Non-pigmented ciliary epithelial cell (primary cell): ENCODE measurements at places on chromosomes 1 and 21.

GRCh38 chr1:145545055-145545454 is 62.7 kb upstream of the GPR89A start:
- DNase-seq: no peak

GRCh38 chr1:229440851-229441537 is 7.1 kb upstream of the ACTA1 start:
- DNase-seq: peak; percentile 44

GRCh38 chr1:227788271-227789083 is 27.0 kb upstream of the PRSS38 start:
- DNase-seq: no peak

GRCh38 chr1:164764333-164764732 is 205.3 kb downstream of the PBX1 start:
- DNase-seq: no peak

- DNase-seq: no peak
Measured at GRCh38 chr1:24541711-24542346, 14.1 kb upstream of the NCMAP start.

DNA sequence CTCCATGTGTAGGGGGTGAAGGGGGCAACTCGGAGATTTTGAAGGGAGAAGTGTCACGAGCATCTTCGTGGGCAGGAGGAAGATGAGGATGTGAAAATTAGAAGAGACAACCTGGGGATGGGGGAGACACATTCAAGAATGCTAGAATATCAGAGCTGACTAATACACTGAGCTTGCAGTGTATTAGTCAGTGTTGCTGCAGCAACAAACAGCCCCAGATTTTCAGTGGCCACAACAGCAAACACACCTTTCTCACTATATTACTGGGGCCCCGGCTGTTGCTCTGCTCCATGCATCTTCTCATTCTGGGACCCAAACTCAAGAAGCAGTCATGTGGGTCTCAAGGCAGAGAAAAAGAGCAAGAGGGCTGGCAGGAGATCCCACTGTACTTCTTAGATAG is 74.8 kb upstream of the SIM2 start:
- no peak for DNase-seq

DNA sequence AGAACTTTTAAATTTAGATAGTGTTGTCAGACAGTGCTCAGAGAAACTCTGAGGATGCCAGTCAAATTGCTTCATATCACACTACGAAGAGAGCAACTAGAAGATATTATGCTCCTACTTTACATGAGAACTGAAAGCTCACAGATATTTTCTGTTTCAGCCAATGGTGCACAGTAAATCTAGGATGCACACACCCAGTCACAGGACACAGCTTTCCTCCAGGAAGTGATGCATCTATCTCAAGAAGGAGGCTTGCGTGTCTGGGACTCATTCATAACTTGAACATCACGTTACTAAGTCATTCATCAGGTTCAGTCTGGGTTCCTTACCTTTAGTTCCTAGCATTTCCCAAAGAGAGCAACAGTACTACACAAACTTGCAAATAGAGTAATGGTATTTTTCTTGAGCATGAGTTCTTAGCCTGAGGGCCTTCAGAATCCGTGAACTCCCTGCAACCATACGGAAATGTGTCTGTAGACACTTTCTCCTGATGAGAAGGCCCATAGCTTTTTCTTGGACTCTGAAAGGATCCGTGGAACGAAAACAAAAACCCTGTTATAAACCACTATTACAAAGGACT is 12.2 kb downstream of the ZNF697 start:
- DNase-seq: no peak

DNA sequence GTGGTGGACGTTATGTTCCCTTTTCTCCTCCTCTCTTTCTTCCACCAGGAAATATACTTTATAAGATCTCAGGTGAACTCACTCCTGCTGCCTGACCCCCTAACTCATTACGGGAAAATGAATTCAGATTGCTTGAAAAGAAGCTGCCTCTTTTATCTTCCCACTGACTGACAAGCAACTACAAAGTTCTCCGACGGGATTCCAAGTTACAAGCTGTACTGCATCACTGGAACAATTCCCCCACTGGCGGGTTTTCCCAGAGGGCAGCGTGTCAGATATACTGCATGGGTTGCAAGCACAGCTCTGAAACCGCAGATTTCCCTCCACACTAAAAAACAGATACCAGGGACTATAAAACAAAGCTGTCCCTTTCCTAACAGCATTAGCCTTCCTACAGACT is 390.6 kb downstream of the KCTD3 start:
- no peak for DNase-seq

- DNase-seq: peak; percentile 2
Measured at GRCh38 chr1:68600049-68600661, 103.3 kb upstream of the DEPDC1 start.

- DNase-seq: peak; percentile 95
Measured at GRCh38 chr1:227759341-227760300, 24.4 kb downstream of the SNAP47 start.

DNA sequence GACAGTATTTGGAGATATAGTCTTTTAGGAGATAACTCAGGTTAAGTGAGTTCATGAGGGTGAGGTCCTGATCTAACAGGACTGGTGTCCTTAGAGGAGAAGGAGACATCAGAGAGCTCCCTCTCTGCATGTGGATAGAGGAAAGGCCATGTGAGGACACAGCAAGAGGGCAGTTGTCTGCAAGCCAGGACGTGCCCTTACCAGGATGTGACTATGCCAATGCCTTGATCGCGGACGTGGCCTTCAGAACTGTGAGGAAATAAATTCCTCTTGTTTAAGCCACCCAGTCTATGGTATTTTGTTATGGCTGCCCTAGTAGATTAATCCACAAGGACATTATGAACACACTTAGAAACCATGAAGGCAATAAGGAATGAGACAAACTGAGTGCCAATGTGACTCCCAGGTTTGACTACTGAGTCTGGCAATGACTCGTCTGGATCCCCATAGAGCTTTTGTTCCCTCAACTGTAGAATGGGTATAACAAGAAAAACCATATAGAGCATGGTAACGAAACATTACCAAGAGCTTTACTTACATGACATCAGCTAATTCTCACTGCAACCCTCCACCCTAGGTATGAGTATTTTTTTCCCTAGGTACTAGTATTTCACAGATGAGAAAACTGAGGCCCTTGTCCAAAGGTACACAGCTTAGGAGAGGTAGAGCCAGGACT is 6.5 kb downstream of the URB1 start:
- DNase-seq: no peak

DNA sequence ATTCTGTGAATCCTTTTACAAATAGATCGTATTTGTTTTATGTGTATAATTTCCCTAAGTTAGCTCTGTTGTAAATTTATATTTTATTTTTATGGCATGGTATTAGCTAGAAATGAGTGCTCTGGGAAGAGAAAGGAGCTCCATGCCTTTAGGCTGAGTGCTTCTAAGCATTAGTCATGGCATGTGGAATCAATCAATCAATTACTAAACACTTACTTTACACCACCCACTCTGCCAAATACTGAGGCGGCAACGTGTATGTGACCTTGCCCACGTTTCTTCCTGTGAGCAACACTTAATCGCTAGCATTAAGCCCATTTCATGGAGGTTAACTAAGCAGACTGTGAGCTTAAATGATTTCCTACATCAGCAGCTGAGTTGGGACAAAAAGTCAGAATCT is 7.2 kb upstream of the BECN2 start:
- no peak for DNase-seq

- no peak for DNase-seq
Measured at GRCh38 chr1:29254346-29254745, 18.0 kb downstream of the PTPRU start.

DNA sequence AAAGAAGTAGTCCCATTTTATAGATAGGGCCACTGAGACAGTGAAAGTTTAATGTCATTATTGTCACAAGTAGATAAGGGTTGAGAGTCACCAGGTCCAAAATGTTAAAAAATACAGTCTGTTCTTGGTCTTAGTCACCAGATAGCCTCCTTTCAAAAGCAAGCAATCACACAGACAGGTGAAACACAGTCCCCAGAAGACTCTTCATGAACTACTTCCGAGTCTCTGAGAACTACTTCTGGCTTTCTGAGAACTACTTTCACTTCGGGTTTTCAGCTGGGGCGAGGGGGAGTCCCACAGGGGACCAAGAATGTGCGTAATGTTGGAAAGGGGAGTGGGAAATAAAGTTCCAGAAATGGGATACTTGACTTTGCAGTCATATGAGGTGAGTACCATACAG is 143.2 kb downstream of the HHIPL2 start:
- no peak for DNase-seq

DNA sequence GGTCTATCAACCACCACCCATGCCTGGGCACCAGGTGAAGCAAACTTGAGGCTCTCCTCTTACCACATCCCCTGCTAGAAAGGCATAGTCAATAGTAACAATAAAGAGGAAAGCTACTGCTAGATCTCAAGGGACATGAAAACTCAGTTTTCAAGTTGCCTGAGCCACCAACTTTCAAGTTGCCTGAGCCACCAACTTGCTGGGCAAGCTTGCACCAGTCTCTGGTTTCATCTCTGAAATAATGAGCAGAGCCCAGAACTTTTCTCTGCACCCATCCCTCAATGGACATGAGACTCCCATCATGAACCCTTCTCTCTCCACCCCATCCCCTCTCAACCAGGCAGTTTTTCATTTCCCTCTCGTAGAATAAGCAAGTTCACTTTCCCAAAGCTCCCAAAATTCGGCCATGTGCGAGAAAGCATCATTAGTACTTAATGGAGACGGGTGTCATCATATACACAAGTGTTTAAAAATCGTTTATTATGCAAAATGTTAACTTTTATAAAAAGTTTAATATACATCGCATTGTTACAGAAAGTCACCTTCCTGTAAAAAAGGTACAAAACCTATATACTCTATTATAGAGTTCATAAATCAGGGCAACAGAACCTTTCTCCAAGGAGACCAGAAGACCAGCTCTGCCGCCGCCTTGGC is 1.7 kb downstream of the ID3 start:
- DNase-seq: no peak

- no peak for DNase-seq
Measured at GRCh38 chr1:234507089-234507488, 28.1 kb upstream of the TARBP1 start.

- DNase-seq: no peak
Measured at GRCh38 chr1:6056572-6056948, 10.9 kb downstream of the KCNAB2 start.

DNA sequence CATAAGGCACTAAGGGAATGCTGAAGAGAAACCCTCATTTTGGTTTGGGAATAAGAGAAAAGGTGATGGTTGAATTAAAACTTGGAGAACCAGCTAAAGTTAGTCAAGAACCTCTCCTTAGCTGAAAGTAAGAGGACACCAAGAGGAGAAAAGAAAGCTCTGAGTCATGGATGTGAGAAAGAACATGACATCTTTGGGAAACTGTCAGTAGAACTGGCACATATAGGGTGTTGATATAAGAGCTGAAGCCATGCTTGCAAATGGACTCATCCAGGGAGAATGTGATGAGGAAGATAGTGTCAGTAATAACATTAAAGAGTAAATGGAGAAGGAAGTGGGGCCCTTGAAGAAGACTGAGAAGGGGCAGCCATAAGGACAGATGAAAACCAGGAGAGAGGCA is 54.3 kb downstream of the LRRC8C start:
- no peak for DNase-seq

GRCh38 chr1:78340006-78340405 is 150.8 kb upstream of the PTGFR start:
- DNase-seq: peak; percentile 60

GRCh38 chr1:205012391-205013140 is 30.4 kb upstream of the CNTN2 start:
- DNase-seq: no peak

- no peak for DNase-seq
Measured at GRCh38 chr1:37437087-37437486, 37.3 kb upstream of the ZC3H12A start.
